ENCODE measurements at places on chromosomes 3 and 15.

DNA sequence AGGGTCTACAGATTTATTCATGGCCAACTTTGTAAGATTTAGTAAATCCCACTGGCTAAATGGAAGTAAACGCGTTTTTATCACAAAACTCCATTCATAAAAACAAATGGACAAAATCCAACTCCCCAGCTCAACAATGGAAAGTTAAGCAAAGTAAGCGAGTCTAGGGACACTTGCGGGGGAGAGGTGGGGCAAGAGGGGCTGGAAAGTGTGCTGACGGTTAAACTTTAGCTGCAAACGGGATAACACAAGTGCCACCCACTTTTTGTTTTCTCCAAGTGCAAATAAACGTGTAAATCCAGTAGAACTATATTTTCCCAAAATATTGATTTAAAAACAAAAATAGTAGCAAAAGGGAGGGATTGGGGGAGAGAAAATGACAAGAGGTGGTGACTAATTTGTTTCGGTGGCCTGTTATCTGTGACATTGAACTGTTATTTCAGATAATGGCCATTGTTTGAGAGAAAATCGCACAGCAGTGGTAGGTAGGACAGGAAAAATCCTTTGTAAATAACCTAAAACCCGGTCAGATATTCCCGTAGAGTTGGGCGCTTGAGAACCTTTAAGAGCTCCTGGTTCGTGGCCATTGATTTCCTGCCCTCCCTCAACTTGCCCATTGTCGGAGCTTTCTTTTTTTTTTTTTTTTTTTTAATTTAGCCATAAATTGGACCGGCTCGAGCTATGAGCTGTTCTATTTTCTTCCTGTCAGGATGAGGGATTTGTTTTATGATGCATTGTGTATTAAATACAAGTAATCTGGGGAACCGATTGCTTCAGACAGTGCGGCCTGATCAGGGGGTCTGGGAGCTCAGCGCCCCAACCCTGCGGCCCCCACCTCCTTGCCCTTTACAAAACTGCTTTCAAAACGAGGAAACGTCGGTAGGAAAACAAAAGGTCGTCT, 514.8 kb downstream of the MECOM start:
- peak; percentile 84 for DNase-seq

DNA sequence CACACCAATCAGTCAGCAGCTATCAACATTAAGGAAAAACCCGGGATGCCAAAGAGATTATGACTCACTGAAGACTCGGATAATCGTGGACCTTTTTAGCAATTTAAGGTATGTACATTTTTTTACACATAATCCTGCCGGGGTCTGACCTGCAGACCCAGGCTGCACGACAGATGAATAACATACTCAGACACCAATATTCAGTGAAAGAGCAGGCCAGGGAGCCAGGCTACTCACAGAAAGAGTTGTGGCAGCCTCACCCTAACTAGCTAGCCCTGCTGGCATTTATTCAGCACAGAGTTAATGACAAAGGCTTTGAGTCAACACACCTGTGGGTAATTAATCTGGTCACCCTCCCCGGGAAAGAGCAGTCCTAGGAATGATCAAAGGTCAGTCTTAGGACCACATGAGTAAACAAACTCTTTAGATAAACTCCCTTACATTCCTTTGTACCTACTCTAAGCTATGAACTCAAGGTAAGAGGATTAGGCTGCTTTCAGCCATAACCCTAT, 727.5 kb downstream of the TBL1XR1 start:
- DNase-seq: no peak

DNA sequence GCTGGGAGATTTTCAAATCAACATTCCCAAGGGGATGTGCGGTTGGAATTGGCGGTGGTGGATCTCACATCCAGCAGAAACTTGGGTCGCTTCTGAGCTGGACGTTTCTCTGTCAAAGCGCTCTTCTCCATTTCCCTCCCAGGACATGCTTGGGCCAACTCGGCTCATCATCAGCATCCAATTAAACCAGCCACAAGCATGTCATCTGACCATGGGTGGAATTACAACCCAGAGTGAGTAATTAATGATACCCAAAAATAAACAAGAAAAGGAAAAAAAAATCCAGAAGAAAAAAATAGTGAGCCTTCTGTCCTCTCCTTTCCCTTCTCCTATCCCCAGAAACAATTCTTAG, 111.2 kb downstream of the XXYLT1 start:
- no peak for DNase-seq

GRCh38 chr15:59174151-59174834, 32.4 kb upstream of the LDHAL6B start:
- peak; percentile 16 for DNase-seq

GRCh38 chr3:43017004-43017403, 37.9 kb downstream of the GASK1A start:
- DNase-seq: no peak
